ELR (cell line): ENCODE measurements at places on chromosomes 1 and 21.
A peak's percentile ranks its signal among the peaks of the same experiment; 100 is the strongest.

- DNase-seq, result peak; percentile 75
These were observed 41.0 kb downstream of the BRINP3 start for GRCh38 chr1:190436615-190437014.

GRCh38 chr1:229758101-229759036 lies 132.3 kb downstream of the URB2 start:
- DNase-seq, result peak; percentile 69

- no peak for DNase-seq
These were observed 346.8 kb upstream of the FMN2 start for GRCh38 chr1:239744851-239745250.

GRCh38 chr21:38444691-38445090 lies 53.6 kb downstream of the ERG start:
- DNase-seq, result no peak

DNA sequence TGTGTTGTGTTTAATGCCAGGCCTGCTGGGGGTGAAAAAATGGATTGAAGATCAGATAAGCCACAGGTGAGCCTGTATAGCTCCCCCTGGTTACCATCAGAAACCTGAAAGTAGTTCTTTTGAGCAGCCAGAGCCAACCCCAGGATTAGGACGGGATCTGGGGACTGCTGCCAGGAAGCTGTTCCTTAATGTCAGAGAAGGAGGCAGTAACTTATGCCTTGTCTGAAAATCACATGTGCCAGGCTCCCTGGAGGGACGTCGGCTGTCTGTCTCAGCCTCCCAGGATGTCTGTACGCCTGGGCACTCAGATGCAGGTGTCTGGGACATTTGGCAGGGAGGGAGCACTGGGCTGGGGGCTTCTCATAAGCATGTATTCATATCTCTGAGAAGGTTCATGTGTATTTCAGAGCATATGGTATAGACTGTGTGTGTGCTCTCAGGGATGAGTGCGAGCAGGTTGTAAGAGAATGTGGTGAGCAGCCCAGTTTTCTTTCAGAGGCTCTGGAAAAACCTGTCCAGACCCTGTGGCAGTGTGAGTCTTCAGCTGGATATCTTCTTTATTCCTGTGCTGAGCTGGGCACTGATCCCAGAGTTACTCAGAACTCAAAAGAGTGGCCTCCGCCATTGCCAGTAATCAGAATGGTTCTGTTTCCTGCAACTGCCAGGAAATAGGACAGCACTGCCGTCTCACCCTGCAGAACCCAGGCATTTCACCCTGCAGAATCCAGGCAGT lies 2.8 kb downstream of the FAM43B start:
- DNase-seq, result no peak

GRCh38 chr1:1954015-1954414 lies 34.9 kb upstream of the TMEM52 start:
- no peak for DNase-seq

GRCh38 chr1:34885405-34886247 lies 26.1 kb upstream of the SMIM12 start:
- DNase-seq, result peak; percentile 13
